ENCODE measurements at places on chromosomes 5 and 9. TPM values are rescaled to one million over a fixed set of nuclear protein-coding genes. Genes with fewer than 3 reads are reported as not detected.

DNA sequence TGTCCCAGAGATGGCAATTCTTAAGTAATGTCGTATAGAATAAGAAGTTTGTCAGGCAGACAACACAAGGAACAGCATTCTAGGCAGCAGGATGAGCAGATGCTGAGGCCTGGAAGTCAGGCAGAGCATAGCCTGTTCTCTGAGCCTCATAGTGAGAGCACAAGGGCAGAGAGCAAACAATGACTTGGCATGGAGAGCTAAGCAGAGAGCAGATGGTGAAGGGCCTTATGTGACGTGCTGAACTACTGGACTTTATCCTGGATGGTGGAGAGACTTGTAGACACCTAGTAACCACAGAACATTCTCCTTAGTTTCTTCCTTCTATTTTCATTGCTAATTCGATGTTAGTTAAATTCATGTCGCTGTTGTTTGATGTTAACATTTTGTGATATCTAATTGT lies 60.1 kb downstream of the KCTD16 start:
- no peaks in the 10 kb centered on the region for H3K36me3 ChIP-seq
- H3K4me1 ChIP-seq = no peaks in the 10 kb centered on the region
- DNase-seq = no peak
- H3K27ac ChIP-seq = no peak overlapping the region
- no peak overlapping the region for H3K4me3 ChIP-seq

DNA sequence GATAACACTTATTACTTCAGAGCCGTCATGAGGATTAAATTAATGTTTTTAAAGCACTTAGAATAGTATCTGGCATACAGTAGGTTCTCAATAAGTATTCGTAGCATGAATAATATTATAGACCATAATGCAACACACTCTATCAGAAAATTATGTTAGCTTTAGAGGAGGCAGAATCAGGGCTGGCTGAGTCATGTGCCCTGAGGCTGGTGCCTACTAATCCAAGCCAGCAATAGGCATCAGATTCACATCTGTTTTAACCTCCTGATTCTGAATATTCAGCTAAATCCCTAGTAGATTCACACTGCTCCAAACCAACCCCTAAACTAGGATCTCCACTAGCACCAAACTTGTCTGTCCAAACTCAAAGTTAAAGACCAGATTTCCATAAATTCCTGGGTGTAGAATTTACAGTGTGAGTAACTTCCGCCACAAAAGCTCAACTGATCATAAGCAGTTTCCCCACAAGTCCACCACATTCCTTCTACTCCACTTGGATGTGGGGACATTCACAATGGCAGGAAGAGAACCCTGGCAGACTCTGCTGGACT lies 170.0 kb upstream of the DAPK1 start:
- no peak for DNase-seq
- H3K4me1 ChIP-seq = no peaks in the 10 kb centered on the region
- no peaks in the 10 kb centered on the region for H3K36me3 ChIP-seq
- H3K4me3 ChIP-seq = no peak overlapping the region
- no peak overlapping the region for H3K27ac ChIP-seq

DNA sequence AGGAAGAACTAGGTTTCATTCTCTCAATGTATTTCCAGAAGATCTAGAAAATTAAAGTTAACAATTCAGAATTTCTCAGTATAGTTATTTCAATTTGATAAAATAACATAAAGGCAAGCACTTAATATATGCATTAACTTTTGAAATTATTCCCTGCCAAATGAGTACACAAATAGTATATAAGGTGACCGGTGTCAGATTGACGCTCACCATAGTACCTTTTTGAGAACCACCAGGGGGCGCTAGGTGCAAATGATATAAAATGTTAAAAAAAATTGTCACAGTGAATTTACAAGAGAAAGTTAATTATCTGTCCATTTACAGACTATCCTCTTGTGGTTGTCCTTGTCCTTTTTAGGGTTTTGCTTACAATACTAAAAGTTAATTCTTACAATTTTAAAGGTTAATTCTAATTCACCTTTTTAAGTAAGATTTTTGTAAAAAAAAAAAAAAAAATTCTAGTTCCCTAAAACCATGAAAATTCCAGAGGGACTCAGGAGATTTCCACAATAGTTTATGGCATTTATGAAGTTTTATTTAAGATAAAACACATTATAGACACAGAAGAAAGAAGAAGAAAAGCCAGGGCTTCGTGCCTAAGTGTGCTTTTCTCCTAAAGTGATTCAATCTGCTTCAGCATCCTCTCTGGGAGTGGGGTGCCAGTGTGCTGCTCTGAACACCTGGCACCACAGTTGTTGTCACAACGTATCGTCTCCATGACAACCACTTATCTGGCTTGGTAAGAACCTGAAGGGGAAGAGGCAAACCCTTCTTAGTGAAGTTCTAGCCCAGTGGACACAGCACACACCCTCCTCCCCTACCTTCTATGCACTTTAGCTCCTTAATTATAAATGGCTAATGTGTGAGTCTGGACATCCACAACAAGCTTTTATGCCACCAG lies 1.7 kb downstream of the ADAMTS16 start:
- H3K4me1 ChIP-seq = peaks cover 6% of the 10 kb centered on the region
- no peaks in the 10 kb centered on the region for H3K36me3 ChIP-seq
- H3K4me3 ChIP-seq = no peak overlapping the region

GRCh38 chr5:13735691-13736090 lies 208.8 kb downstream of the DNAH5 start:
- no peaks in the 10 kb centered on the region for H3K4me1 ChIP-seq
- DNase-seq = no peak
- no peaks in the 10 kb centered on the region for H3K36me3 ChIP-seq
- no peak overlapping the region for H3K4me3 ChIP-seq
- H3K27me3 ChIP-seq = no peaks in the 10 kb centered on the region

GRCh38 chr5:158868546-158868945 lies 231.2 kb downstream of the EBF1 start:
- H3K27ac ChIP-seq = no peak overlapping the region
- H3K4me3 ChIP-seq = no peak overlapping the region
- H3K27me3 ChIP-seq = no peaks in the 10 kb centered on the region
- no peaks in the 10 kb centered on the region for H3K36me3 ChIP-seq

GRCh38 chr5:62083661-62084060 lies 222.3 kb upstream of the KIF2A start:
- no peaks in the 10 kb centered on the region for H3K4me1 ChIP-seq
- no peaks in the 10 kb centered on the region for H3K27me3 ChIP-seq
- H3K4me3 ChIP-seq = no peak overlapping the region
- no peaks in the 10 kb centered on the region for H3K36me3 ChIP-seq
- no peak for DNase-seq
- H3K27ac ChIP-seq = no peak overlapping the region

GRCh38 chr9:38232895-38233294 lies 159.6 kb upstream of the ALDH1B1 start:
- H3K27me3 ChIP-seq = no peaks in the 10 kb centered on the region
- no peak for DNase-seq
- H3K27ac ChIP-seq = no peak overlapping the region
- H3K4me1 ChIP-seq = no peaks in the 10 kb centered on the region

GRCh38 chr5:52693280-52693679 lies 94.4 kb upstream of the ITGA1 start:
- H3K4me1 ChIP-seq = no peaks in the 10 kb centered on the region
- no peaks in the 10 kb centered on the region for H3K36me3 ChIP-seq
- DNase-seq = peak; percentile 40
- no peaks in the 10 kb centered on the region for H3K27me3 ChIP-seq

KCNN2 gene
- 6.8 TPM for total RNA-seq

CANX gene
- total RNA-seq = 473 TPM
